Aortic smooth muscle cell (primary cell): ENCODE measurements at places on chromosomes 7 and 10. TPM values are rescaled to one million over a fixed set of nuclear protein-coding genes. Genes with fewer than 3 reads are reported as not detected.

Gene FAM237B
- not detected in 2 replicates for total RNA-seq

Gene NKX1-2
- not detected in 2 replicates for total RNA-seq

Gene SPOCK2
- total RNA-seq, result 0.26 and 0.37 TPM in 2 replicates

Gene RASSF4
- total RNA-seq, result 12.1 and 12.6 TPM in 2 replicates

Gene CYP2C9
- total RNA-seq, result not detected in 2 replicates

Gene CRCP
- 27.0 and 29.4 TPM in 2 replicates for total RNA-seq

Gene CFAP46
- total RNA-seq, result 0.19 and 0.79 TPM in 2 replicates

Gene ITIH5
- 0.13 and 0.19 TPM in 2 replicates for total RNA-seq

Gene NUTM2B
- 0.13 and 0.31 TPM in 2 replicates for total RNA-seq

Gene CCL24
- total RNA-seq, result not detected in 2 replicates

Gene SPDYE5
- total RNA-seq, result not detected in 2 replicates

Gene ZNF425
- total RNA-seq, result 2.8 TPM in 2 replicates

Gene CALHM1
- not detected in 2 replicates for total RNA-seq

Gene TET1
- total RNA-seq, result 1.2 and 3.4 TPM in 2 replicates

Gene PI4K2A
- total RNA-seq, result 23.3 and 25.0 TPM in 2 replicates

Gene GRM3
- total RNA-seq, result not detected in 2 replicates

Gene C10orf67
- total RNA-seq, result not detected in 2 replicates

Gene TRIM50
- not detected in 2 replicates for total RNA-seq

Gene HOGA1
- 2.5 and 3.3 TPM in 2 replicates for total RNA-seq

Gene PTPRZ1
- 0.12 TPM in 1 of 2 replicates, not detected in the other for total RNA-seq

Gene DLX5
- total RNA-seq, result not detected in 2 replicates

Gene ZNF804B
- total RNA-seq, result not detected in 2 replicates

Gene FRG2B
- total RNA-seq, result not detected in 2 replicates

Gene LRRC18
- total RNA-seq, result not detected in 2 replicates

Gene HOXA3
- 0.92 and 1.6 TPM in 2 replicates for total RNA-seq

Gene PURB
- 15.7 and 18.0 TPM in 2 replicates for total RNA-seq

Gene LIPJ
- total RNA-seq, result under 0.01 TPM in 1 of 2 replicates, not detected in the other

Gene GALNT17
- not detected in 2 replicates for total RNA-seq

Gene HUS1
- total RNA-seq, result 17.0 and 20.1 TPM in 2 replicates

Gene VWC2
- not detected in 2 replicates for total RNA-seq

Gene STEAP2
- 18.0 and 22.3 TPM in 2 replicates for total RNA-seq

Gene UPK3BL2
- 2.8 and 5.2 TPM in 2 replicates for total RNA-seq

Gene DYDC2
- total RNA-seq, result not detected in 2 replicates

Gene MYOF
- total RNA-seq, result 316 and 340 TPM in 2 replicates
